ENCODE measurements at places on chromosomes 3 and 15.

DNA sequence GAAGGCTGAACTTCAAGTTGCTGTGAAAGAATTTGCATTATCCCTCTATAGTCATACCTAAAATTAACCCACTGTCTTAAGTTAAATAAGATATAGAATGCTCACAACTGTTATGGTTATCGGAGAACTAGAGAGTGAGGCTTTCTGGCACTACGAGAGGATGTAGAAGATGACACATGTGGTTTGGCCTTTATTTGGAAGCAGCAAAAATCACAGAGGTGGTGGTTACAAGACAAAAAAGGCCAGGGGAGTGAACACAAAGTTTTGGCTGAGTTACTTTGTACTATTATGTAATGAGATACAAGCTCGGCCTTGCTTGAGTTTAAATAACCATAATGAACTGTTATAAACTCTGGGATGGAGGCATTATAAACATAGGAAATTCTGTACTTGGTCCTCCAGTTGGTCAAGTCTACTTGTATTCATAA is 78.3 kb upstream of the ICE2 start:
- no peak for DNase-seq

GRCh38 chr3:189355481-189356201 is 183.9 kb downstream of the TPRG1 start:
- peak; percentile 36 for DNase-seq

DNA sequence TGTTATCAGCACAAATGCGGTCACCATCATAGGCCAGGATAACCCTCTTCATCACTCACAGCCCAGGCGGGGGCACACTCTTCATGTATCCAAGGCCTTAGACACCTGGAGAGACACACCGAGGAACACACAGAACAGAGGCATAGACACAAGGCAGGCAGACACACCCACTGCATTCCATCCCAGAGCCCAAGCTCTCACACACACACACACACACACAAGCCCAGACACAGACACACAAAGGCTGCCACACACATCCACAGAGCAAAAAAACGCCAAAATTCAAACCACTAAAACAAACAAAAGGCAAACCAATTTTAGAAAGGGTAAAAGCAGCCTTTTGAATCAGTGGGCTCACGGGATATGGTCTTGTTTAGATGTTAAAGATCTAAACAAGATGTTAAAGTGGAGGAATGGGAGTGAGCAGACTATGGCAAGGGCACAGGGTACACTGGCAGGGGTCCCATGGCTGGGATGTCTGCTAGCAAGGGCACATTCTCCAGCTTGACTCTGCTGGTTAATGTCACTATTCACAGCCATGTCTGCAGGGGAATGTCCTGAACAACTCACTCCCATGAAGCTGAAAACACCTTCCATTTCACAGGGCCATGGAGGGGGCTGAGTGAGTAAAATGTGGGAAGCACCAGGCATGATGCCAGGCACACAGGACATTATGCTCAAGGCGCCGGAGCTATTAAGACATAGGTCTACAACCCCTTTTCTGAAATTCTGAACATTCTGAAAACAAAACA is 14.9 kb upstream of the CRABP1 start:
- no peak for DNase-seq

- DNase-seq = no peak
Observed at GRCh38 chr15:75578173-75578947, 755 bp downstream of the PTPN9 start.

DNA sequence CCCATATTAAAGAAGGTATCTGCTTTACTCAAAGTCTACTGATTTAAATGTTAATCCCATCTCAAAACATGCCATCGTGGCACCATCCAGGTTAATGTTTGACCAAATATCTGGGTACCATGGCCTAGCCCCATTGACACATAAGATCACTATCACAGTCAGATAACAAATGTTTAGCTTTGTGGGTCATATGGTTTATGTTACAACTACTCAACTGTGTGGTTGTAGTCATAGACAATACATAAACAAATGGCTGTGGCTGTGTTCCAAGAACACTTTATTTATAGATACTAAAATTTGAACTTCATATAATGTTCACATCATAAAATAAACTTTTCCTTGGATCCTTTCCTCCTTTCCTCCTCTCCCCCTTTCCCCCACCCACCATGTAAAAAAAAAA is 9.8 kb upstream of the SNRPN start:
- no peak for DNase-seq

DNA sequence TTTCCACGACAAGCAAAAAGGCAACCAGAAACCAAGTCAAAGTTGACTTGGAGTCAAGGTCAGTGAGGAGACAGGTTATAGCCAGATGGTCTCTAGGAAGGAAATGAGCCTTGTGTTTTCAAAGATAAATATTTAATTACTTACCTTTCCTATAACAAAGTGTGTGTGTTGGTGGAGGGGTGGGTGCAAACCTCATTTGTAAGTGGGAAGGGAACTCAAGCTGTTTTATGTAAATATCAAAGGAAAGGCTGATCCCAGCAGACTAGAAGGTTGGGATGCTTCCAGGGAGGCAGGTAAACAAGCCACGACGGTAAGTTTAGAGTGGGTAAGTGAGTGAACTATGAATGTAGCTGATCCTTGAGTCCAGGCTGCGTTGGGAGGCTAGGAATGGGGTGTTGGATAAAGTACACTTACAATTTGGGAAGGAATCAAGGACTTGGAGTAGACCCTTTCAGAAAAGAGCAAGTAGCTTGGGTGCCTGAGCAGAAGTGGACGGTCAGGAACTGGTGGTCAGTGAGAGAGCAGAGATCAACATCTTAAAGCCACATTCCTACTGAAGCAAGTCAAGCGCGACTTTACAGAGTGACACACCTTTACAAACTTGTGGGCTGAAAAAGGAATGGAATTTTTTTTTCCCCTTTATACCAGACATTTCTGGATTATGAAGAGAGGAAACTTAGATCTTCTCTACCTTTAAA is 82.0 kb upstream of the TBL1XR1 start:
- no peak for DNase-seq

GRCh38 chr3:123026565-123027291 is 835 bp downstream of the SEMA5B start:
- DNase-seq = no peak

DNA sequence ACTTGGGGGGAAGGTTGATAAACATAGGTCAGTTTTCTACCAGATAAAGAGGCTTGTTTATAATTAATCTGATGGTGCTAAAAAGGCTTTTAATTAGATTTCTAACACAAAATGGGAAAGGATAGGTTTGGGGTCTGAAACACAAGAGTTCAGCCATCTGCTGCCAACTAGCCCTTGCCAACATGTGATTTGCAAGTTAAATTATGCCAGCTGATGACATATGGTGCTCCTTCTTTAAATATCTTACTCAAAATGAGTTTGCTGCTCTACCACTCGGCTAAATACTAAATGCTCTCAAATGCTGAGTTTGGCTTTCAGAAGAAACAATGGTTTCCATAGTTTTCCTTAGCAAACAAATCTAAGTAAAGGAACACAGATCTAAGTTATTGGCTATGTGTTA is 557.8 kb upstream of the CCDC54 start:
- DNase-seq = no peak

DNA sequence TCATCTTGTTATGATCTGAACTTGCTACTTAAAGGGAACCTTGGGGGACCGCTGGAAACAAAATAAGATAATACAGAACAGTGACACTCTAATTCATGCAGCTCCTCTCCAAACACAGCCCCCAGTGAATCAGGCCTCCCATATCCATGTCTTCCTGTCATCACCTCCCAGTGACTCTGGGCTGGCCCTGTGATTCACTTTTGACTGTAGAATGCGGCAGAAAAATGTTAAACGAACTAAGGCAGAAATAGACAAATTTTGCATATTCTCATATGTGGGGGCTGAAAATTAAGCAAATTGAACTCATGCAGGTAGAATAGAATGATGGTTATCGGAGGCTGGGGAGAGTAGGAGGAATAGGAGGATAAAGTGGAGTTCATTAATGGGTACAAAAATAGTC is 20.2 kb upstream of the GADL1 start:
- DNase-seq = no peak

DNA sequence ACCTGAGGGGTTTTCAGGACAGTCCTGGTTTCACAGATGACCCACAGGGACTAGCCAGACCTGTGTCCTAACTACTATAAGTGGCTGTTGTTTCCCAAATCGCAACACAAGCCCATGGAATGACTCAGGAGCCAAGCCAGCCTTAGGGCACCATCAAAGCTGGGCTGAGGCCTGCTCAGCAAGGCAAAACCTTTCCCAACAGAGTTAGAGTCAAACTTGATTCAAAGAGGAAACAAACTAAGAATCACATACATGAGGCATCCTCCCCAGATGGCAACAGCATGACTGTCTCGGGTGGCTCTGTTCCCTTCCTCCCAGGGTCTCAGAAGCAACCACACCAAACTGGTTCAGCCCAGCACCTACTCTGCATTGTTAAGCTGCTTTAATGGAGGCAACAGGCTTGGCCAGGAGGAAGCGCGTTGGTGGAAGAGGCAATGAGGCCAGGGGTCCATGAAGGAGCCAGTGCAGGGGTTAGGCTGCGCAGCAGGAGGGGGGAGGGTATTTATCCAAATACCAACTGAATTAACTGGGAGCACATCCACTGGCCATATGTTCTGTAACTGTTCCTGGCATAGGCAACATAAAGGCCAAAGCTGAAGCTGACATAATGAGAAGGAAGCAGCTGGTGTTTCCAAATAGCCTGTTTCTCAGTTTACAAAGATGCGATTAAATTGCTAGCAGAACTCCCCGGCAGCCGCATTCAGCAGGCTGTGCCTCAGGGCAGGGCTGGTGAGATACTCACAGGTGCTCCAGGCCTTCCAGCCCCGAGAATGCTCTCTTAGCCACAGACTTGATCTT is 102.4 kb downstream of the LRIG1 start:
- DNase-seq = no peak

- DNase-seq = no peak
Observed at GRCh38 chr3:86239946-86240345, 751.0 kb downstream of the VGLL3 start.

GRCh38 chr3:53168175-53168923 is 7.3 kb downstream of the PRKCD start:
- no peak for DNase-seq

DNA sequence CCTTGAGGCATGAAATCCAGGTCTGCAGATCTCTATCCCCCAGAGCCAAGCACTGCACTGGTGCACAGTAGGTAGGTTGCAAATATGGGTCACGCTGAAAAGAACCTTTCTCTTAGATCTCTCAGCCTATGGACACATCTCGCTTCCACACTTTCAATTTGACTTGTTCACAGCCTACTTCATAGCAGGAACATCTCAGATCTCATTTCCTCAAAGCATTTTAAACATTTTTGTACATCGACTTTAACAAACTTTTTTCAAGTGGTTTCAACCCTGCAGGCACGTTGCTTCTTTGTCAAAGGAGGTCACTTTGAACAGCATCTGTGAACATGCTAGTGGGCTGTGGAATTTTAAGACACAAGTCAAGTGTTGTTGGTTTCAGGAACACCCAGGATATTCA is 76.0 kb downstream of the SLC12A8 start:
- no peak for DNase-seq

DNA sequence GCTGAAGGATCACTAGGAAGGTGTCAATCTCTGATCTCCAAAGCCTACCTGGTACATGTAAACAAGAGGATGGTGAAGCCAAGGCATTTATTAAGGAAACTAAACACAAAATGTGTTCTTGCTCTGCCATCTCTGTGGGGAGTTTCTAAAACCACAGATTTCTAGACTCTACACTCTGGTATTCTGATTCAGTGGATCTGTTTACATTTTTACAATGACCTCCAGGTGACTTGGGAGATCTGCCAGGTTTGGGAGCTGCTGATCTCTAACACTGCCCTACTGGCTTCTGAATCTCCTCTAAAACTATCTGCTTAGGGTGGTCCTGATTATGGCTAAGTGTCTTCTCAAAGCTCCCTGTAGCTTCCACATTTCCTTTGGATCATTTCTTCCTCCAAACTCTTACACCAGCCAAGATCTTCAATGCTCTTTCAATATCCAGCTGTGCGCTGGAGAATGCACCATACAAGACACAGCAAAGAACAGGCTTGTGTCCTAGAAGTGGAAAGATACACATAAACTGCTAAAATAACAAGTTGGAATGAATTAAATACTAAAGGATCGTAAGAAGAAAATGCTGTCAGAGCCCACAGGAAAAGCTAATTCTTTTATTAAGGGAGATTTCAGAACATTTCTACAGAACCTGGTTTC is 72.7 kb downstream of the GREM1 start:
- no peak for DNase-seq

DNA sequence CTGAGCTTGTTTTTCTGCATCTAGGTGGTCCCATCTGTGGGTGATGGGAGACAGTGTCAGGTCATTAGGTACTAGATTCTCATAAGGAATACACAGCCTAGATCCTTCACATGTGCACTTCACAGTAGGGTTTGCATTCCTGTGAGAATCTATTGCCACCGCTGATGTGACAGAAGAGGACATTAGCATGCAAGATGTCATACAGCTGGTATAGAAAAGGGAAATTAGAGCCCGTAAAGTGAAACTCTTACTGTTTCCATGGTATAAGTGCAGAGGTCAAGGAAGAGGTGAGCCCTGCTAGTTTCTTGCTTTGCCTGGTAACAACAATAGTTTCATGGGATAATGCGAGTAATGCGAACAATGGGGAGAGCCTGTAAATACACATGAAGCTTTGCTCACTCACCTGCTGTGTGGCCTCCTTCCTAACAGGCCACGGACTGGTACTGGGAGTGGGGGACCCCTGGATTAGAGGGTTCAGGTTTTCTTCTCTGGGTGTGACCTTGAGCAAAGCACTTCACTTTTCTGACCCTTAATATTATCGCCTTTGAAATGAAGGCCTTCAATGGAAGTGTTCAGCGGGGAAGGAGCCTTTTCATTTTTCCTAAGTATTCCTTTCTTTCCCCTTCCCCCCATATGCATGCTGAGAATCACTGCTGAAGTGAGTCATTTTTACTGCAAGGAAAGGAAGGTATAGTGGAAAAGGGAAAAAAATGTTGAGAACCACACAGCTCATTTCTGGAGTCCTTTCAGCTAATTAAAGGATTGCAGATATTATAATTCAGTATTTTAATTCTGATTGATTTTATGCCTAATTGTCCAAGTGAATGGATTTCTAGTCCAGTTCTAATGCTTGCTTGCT is 286.4 kb downstream of the UBE2E2 start:
- no peak for DNase-seq

- DNase-seq = peak; percentile 56
Observed at GRCh38 chr15:94042180-94042928, 189.0 kb upstream of the MCTP2 start.

DNA sequence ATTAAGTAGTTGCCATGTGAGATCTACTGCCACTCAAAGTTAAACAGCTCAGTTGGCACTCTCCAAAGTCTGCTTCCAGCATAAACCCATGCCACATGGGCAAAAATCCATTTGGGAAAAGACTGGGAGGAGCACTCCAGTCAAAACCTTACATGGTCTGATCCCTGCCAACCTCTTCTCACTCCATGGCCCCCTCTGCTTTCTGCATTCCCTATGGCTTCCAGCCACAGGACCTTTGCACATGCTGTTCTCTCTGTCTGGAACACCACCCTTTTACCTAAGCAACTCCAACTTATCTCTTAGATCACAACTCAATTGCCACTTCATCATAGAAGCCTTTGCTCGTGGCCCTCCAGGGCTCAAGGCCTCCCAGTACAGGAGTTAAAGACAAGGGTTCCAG is 70.4 kb upstream of the WNT5A start:
- no peak for DNase-seq

All from stromal cell of bone marrow (primary cell).